ENCODE measurements at places on chromosomes 3 and 15.

DNA sequence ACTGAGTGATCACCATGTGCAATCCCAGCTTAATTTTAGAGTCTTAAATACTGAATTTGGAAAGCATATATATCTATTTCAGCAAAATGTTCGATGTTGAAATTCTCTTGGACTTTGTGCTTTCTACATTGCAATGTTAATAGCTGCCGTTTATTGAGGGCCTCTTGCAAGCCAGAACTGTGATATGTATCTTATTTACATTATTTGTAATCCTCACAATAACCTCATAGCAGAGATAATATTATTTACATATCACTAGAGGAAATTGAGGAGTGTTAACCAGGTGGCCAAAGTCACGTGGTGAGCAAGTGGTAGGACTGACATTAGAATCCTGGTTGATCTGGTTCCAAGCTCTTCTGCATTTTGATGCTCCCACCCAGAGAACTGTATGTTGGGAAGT, 254.1 kb downstream of the SLC9A9 start:
- DNase-seq, result no peak

DNA sequence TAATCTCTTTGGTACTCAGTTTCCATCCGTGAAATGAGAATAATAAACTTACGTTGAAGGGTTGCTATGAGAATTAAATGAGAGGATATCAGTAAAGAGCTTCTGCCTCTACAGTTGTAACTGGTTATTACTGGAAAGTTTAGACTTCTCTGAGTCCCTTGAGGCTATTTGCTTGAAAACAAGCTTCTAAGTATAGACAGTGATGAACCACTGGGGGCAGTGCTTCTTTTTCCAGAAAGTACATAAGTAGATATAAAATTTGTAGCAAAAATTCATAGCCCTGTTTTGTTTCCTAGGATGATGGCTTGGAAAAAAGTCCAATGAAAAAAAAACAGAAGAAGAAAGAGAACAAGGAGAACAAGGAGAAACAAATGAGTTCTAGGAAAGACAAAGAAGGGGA, 87.1 kb downstream of the RGMA start:
- DNase-seq, result no peak

DNA sequence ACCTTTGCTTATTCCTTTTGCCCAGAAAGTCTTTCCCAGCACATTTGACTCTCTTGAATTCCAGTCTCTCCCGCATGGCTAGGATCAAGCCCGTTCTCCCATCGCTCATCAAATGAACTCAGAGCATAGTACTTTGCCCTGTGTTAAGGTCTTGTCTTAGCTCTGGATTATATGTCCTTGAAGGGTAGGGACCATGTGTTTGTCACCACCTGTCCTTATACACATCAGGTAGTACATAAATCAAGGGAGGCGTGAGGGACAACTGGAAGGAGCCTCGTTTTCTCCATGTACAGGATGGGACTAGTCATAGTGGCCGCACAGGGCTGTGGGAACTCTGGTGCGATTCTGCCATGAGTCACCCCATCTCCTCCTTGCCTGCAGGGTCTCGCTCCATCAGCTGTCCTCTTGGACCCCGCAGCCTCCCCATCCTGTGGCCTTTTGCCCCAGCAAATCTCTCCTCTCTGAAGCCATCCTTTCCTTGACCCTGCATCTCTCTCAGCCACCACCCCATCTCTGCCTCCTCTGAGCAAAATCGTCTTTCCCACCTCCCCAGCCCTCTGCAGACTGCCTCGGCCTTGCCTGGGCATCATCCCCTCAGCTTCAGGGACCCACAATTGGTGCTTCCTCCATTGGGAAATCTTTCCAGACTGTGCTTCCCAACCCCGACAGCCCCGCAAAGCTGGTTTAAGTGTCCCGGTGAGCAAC, 33.4 kb upstream of the RAB6B start:
- DNase-seq, result no peak

GRCh38 chr3:110815008-110815583, 256.5 kb upstream of the NECTIN3 start:
- DNase-seq, result no peak

GRCh38 chr15:97129674-97130073, 799.2 kb downstream of the NR2F2 start:
- DNase-seq, result no peak
